SW480 (cell line): ENCODE measurements at places on chromosomes 4 and X.

DNA sequence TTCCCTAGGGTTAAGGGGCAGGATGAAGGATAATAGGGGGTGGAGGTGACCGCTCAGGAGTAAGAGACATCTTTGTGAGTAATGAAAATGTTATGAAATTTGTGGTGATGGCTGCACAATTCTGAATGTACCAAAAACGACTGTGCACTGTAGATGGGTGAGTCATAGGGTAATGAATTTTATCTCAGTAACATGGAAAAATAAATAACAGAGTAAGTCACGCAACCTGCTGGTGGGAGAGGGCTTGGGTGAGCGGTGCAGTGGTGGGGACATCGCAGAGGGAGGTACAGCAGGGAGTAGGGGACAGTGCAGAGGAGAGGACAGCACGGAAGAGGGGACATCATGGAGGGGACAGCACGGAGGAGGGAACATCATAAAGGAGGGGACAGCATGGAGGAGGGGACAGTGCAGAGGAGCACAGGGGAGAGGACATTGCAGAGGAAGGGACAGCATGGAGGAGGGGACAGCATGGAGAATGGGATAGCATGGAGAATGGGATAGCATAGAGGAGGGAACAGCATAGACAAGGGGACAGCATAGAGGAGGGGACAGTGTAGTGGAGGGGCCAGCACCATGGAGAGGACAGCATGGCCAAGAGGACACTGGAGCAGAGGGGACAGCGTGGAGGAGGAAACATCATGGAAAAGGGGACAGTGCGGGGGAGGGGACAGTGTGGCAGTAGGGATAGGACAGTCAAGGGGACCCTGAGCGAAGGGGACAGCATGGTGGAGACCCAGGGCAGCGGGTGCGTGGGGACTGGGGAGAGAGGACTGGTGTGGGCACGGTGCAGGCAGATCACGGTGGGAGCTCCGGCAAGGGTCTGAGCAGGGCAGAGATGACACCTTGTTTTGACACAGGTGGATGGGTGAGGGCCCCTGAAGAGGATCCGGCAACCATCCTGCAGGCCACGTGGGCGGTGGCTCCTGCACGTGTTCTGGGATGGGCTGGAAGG lies 68.5 kb upstream of the MXD4 start:
- peak; percentile 84 for DNase-seq

DNA sequence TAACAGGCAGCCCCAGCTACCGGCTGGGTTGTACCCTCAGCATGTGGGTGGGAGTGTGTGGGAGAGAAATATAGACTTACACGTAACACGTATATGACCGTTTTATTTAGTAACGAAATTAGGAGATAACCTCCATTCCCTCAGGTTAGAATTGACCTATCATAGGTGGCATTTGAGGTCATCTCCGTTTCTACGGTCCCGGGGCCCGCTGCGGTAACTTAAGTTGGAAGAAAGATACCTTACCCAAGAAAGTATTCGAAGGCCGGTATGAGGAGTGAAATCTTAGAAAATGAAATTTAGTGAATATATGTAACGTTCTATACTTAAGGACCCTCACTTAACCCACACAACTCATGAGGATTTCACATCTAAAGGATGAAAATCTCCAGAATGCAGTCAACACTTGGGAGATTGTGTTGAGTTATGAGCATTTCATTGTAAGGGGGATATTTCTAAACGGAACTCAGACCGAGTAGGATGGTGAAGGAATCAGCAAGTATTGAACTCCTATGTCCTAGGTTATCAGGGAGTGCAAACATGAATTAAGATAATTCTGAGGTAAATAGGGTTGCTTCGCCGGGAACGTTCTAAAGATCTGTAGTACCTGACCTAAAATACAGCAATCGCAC lies 891 bp downstream of the CISD2 start:
- peak; percentile 1 for DNase-seq

DNA sequence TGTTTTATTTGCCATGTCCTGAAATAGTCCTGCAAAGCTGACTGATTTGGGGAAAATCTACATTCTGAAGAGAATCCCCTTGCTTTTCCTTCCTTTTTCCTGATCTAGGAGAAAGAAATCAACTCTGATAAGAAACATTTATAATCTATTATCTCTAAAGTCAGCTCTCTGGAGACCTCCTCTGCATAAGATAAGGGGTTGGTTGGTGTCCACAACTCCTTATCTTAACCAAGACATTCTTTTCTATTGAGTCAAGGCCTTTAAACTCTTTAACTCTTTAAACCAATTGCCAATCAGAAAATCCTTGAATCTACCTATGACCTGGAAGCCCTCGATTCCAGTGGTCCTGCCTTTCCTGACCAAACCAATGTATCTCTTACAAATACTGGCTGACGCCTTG lies 373.6 kb upstream of the RASGEF1B start:
- DNase-seq, result no peak

DNA sequence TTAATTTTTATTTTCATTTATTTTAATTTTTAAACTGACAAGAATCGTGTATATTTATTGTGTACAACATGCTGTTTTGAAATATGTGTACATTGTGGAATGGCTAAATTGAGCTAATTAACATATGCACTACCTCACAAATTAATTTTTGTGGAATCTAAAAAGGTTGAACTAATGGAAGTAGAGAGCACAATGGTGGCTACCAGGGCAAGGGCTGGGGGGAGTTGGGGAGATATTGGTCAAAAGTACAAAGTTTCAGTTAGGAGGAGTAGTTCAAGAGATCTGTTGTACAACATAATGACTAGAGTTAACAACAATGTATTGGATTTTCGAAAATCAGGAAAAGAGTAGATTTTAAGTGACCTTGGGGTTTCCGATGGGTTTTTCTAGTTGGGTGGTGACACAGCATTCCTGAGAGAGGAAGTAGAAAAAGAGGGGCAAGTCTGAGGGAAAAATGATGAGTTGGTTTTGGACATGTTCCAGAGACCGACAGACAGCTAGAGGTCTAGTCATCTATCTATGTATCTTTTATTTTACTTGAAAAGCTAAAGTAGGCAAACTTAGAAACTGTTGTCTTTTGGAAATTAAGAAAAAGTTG lies 23.2 kb downstream of the APOO start:
- DNase-seq, result no peak

- DNase-seq, result no peak
Measured at GRCh38 chr4:156734965-156735895, 236.4 kb downstream of the PDGFC start.

DNA sequence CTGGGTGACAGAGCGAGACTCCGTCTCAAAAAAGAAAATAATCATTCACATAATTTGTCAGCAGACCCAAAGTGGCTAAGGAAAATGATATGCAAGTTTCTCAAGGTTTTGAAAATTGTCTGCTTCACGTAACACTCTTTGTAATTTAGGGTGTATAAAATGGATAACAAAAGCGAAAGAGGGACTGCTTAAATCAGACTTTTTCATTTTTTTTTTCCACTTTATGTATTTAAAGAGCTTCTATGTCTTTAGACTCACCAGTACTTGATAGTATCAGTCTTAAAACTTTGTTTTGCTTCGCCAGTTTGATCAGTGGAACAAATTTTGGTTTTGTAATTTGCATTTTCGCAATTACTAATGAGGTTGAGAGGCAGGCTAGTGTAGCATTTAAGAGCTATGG lies 34.6 kb downstream of the USP9X start:
- no peak for DNase-seq

- DNase-seq, result no peak
Measured at GRCh38 chrX:123728016-123728415, 4.8 kb downstream of the THOC2 start.

- no peak for DNase-seq
Measured at GRCh38 chr4:38455092-38455862, 208.7 kb upstream of the KLF3 start.

DNA sequence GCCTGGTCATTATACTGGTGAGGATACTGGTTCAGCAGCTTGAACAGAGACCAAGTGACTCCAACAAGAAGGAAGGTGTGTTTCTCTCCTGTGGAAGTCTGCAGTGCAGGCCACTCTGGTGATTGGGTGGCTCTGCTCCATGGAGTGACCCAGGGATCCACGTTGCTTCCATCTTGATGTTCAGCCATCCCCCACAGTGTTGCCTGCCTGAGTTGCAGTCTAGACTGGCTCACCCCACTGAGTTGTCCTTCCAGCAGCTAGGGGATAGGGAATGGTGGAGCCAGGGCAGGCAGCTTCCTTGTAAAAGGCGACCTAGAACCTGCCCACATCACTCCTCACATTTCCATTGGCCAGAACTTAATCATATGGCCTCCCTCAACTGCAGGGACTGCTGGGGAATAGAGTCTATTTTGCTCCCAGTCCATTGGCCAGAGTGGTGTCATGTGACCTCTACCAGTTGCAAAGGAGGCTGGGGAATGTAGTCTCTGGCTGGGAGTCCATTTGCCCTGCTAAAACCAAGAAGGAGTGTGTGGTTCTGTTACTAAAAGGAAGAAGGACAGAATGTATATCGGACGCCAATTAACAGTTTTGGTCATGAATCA lies 8.0 kb downstream of the MAN2B2 start:
- DNase-seq, result peak; percentile 69
